Cerebellum (tissue), 4 donors: ENCODE measurements at places on chromosomes 3 and 15. TPM values are rescaled to one million over a fixed set of nuclear protein-coding genes. Genes with fewer than 3 reads are reported as not detected.

DNA sequence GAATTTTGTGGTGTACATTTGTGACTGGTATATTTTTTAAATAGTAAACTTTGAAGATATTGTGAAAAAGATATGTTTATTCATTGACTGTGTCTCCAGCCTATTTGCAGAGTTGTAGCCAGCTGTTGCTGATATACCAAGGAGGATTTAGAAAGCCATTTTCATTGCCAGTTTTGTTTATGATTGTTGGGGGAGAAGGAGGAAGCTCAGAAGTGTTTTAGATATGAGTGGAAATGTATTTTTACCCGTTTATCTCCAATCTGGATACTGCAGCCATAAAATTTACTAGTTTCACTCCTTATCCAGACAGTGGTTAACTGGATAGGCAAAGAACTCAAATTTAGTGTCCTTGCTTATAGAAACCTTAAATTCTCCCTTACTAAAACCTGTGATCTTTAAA lies 18.8 kb downstream of the ATP11B start:
- DNase-seq: no peak

DNA sequence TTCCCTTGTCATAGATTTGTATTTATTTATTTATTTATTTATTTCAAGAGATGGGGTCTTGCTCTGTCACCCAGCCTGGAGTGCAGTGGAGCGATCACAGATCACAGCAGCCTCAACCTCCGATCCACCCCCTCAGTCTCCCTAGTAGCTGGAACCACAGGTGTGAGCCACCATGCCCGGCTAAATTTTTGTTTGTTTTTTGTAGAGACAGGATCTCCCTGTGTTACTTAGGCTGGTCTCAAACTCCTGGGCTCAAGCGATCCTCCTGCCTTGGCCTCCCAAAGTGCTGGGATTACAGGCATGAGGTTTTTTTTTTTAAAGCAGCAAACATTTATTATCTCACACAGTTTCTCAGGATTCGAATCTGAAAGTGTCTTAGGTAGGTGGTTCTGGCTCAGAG lies 2.5 kb downstream of the TTBK2 start:
- DNase-seq: no peak

DNA sequence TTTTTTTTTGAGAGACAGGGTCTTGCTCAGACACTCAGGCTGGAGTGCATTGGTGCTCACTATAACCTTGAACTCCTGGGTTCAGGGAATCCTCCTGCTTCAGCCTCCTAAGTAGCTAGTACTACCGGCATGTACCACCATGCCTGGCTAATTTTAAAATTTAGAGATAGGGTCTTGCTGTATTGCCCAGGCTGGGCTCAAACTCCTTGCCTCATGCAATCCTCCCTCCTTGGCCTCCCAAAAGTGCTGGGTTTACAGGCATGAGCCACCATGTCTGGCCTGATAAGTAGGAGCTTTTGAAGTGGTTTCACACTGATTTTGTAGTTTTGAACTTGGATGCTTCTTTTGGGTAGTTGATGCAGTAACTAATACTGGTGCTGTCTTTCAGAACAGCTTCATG lies 7.8 kb downstream of the MAP2K1 start:
- no peak for DNase-seq

The TMEM87A gene
- total RNA-seq: 49.2 TPM

DNA sequence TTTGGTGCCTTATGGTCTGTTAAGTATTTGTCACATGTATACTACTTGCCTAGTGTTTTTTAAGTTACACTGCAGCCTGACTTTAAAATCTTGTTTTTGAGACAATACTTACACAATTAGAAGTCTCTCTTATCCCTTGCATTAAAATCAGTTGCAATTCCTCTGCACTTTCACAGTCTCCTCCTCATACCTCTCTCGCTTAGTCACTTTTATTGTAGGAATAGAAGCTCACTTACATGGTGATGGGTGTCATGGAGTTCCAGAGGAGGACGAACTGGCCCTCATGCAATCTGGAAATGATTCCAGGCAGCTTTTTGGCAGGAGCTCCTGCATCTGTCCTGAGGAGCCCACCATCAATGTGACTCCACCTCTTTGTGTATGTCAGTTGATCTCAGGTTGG lies 238.4 kb upstream of the TBC1D5 start:
- DNase-seq: no peak

DNA sequence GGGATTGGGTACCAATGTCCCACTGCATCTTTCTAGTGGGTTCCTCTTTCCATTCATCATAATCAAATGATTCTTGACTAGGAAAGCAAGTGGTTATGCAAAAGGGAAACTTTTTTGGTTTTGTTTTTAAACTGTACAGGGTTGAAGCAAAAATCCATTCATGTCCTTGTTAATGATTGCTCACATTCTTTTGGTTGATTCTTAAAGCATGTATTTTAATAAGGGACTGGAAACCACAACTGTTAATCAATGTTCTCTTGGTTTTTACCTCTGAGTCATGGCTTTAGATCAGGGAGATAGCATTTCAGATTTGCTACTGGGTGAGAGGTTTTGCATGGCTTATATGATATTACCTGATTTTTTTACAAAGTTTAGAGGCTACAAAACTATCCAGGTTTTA lies 371.7 kb upstream of the RGMA start:
- DNase-seq: no peak

The HYKK gene
- total RNA-seq: 1.00 TPM

- DNase-seq: no peak
These were observed 11.0 kb downstream of the TMEM45A start for GRCh38 chr3:100503448-100503847.

DNA sequence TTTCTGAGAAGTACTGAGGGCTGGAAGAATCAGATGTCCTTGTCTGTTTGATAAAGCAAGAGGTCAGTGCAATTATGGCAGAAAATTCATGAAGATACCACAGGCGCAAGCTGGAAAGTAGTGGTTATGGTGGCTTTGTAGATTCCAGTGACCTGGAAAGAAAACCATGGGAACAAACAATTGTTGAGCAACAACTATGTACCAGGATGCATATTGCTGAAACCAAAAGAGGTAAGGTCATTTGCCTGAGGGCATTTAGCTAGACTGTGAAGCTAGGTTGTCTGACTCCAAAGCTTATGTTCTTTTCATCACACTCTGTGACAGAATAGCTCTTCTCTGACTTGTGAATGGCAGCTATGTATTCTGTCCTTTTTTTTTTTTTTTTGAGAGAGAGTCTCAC lies 74.0 kb downstream of the B3GALNT1 start:
- no peak for DNase-seq

DNA sequence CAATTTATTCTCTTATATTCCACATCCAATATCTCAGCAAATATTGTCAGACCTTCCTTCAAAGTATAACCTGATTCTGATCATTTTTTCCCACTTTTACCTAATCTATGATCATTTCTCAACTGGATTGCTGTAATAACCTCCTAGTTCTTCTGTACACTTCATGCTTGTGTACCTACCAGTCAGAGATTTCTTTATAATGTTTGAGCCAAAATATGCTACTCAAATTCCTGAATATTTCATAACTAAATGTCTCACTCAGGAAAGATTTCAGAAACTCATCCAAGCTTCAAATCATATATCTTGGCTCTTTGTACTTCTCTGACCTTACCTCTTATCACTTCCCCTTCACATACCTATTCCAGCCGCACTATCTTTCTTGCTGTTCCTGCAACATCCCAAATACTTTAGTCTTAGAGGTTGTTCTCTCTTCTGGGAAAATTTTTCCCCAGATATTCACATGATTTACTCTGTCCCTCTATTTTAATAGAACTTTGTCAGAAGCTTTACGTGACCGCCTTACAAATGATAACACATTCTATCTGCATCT lies 20.0 kb downstream of the BCHE start:
- no peak for DNase-seq

The ASB14 gene
- total RNA-seq: 0.27 TPM

GRCh38 chr3:16885593-16886302 lies 993 bp downstream of the PLCL2 start:
- DNase-seq: no peak

The SI gene
- total RNA-seq: 0.18 TPM

- DNase-seq: no peak
These were observed 45.3 kb upstream of the SLCO2A1 start for GRCh38 chr3:134074790-134075567.
